ENCODE measurements at places on chromosomes 5 and 9.

DNA sequence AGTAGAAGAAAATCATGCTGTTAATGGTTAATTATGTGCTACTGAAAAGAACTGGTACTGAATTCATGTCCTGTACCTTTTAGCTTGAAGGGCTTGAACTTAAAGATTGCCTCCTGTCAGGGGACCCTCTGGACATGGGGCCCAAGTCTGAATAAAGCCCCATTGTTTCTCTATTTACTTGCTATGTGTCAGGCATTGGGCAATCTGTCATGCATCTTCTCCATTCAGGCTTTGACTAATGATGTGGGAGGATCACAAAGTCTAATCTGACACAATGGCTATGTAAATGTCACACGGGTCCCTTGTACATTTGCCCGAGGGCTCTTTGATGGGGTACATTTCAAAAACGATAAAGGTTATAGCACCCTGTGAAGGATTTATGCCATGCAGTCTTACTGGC, 64.0 kb upstream of the TUSC1 start:
- no peak overlapping the region for H3K4me3 ChIP-seq
- no peak for DNase-seq
- H3K27ac ChIP-seq = no peak overlapping the region
- H3K36me3 ChIP-seq = no peaks in the 10 kb centered on the region
- H3K4me1 ChIP-seq = no peaks in the 10 kb centered on the region

GRCh38 chr9:98652741-98653140, 56.0 kb downstream of the GABBR2 start:
- no peaks in the 10 kb centered on the region for H3K27me3 ChIP-seq
- DNase-seq = no peak
- H3K36me3 ChIP-seq = no peaks in the 10 kb centered on the region
- H3K4me3 ChIP-seq = no peak overlapping the region
- H3K4me1 ChIP-seq = no peaks in the 10 kb centered on the region
- H3K27ac ChIP-seq = no peak overlapping the region

DNA sequence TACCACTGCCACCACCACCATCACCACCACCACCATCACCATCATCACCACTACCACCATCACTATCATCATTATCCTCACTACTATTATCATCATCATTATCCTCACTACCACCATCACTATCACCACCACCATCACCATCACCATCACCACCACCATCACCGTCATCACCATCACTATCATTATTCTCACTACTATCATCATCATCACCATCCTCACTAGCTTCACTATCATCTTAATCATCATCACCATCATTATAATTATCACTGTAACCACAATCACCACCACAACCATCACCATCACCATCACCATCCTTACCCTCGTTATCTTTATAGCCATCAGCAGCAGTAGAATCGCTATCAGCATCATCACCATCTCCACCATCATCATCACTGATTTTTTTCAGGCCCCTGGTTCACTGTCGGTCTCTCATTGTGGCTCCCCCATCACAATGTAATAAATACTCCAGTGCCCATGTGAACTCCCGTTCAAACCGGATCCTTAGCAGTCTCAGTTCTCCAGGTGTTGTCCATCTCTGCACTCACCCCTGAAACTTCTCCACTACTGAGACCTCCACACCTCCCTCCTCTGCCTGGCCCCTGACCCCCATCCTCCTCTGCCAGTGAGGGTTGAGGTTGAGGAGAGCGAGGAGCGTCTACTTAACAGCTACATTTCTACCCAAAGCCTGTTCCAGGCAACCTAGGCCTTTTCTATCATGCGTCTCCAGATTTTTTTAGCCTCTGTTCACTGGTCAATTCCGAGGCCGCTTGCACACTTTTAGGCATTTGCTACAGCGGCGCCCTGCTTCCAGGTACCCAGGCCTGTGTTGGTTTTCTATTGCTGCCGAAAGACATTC, 238.2 kb downstream of the PBX3 start:
- DNase-seq = no peak
- no peaks in the 10 kb centered on the region for H3K27me3 ChIP-seq
- no peaks in the 10 kb centered on the region for H3K4me1 ChIP-seq
- H3K4me3 ChIP-seq = no peak overlapping the region
- H3K36me3 ChIP-seq = no peaks in the 10 kb centered on the region

- no peaks in the 10 kb centered on the region for H3K27me3 ChIP-seq
- no peaks in the 10 kb centered on the region for H3K36me3 ChIP-seq
- no peak for DNase-seq
These were observed 470.7 kb downstream of the CDK5RAP2 start for GRCh38 chr9:120109242-120109641.

GRCh38 chr9:93826905-93827544, 128.1 kb downstream of the BARX1 start:
- no peak for DNase-seq
- no peaks in the 10 kb centered on the region for H3K4me1 ChIP-seq
- no peak overlapping the region for H3K4me3 ChIP-seq
- H3K36me3 ChIP-seq = no peaks in the 10 kb centered on the region
- peaks cover 31% of the 10 kb centered on the region for H3K27me3 ChIP-seq
